Left forelimb (tissue), 1 donor: ENCODE measurements at places on chromosomes 2 and 18.

DNA sequence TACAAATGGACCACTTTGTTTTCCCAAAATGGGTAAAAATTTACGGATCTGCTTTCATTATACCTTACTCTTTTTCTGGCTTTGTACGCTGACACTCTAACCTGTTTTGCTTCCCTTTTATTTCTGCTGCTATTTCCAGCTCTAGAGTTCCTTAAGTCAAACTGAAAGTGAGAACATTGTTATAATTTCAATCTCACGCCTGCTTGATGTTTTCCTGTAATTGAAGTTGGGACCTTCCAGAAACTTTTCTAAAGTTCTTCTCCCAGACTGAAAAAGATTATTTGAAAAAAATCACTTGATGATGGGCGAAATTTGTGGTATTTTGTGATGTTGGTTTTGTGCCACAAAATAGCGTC, 1.8 kb downstream of the GLS start:
- DNase-seq, result no peak

GRCh38 chr2:231926761-231927565, 767 bp upstream of the NPPC start:
- no peak for DNase-seq

DNA sequence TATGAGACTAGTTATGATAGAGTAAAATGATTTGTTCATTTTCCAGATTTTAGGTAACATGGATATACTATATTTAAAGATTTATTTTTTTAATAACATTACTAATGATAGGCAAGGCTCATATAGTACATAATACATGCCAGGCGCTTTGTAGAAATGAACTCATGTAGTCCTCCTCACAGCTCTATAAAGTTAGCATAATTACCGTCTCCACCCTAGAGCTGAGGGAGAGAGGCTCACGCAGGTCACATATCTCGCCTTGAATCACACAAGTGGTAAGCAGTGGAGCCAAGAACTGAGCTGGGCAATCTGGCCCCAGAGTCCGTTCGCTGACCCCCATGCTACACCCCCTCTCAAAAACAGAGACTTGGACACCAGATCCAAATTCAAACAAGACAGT, 222.5 kb downstream of the FAM210A start:
- no peak for DNase-seq

DNA sequence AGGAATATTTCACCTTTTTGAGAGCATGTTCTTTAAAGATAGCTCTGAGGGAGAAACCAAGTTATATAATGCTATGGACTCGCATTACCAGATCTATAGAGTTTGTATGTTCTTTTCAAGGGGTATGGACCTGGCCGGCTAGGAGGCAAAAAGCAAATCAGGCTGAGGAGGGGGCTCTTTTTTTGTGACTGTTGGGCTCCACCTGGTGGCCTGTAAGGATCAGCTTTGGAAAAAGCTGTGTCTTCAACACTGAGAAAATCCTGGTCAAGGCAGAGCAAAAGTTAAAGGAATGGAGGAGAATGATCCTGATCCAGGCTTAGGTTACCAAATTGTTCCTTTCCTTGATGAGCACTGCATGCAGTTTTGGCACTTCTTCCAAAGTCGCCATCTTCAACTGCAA, 180.5 kb downstream of the DIS3L2 start:
- no peak for DNase-seq

DNA sequence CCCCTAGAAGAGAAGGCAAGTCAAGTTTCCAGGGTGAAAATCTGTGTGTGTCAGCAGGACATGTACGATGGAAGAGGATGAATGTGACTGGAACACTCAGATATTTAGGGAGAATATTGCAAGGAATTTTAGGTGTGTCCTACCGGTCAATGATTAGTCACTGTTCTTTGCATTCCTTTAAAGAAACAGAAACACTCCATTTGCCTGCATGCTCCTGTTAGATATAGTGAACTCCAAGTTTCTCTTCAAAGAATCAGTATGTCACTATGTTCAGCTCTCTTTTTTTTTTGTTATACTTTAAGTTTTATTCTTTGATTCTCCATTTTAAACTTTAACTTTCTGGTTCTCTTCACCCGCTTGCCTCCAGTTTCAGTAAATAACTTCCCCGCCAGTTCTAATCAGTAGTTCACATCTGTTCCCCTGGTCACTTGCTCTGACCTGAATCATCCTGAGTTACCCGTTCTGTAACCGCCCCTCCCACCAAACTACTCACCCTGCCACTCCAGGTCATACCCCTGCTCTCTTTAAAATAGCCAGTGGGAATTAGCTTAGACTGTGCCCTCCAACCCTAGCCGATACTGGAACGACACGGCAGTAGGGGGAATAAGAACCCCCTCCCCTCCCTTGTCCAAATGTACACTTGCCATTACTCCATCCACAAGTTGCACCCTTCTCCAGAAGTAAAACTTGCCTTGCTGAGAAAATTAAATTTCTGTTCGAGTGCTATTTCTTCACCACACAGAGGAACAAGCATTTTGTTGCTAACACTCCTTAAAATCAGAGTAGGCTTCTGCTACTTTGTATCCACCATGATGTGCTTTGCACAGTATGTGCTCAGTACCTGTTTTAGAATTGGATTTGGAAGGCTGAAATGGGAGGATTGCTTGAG, 268.4 kb downstream of the METTL4 start:
- DNase-seq, result no peak

DNA sequence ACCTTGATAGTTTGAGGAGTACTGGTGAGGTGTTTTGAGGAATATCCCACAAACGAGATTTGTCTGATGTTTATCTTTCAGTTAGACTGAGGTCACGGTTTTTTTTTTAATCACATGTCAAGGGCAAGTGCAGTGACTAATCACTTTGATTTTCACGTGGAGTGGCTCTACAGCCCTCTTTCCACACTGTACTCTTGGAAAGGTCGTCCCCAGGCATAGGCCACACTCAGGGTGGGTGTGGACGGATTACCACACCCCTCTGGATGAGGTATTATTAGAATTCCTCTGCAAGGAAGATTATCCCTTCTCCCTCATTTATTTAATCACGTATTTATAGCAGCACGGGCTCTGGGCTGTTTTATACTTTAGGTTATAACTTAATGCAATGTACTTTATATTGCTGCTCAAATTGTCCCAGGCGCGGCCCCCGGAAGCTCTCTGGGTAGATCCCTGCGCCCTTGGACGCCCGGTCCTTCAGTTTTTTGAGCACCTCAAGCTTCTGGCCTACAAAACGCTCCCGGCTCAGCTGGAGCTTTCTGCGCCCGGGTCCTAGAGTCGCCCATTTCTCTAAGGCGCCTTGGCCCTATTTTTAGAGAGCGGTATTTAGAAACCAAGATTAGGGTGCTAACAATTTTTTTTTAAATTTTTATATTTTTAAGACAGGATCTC, 515 bp upstream of the PLEKHB2 start:
- no peak for DNase-seq

DNA sequence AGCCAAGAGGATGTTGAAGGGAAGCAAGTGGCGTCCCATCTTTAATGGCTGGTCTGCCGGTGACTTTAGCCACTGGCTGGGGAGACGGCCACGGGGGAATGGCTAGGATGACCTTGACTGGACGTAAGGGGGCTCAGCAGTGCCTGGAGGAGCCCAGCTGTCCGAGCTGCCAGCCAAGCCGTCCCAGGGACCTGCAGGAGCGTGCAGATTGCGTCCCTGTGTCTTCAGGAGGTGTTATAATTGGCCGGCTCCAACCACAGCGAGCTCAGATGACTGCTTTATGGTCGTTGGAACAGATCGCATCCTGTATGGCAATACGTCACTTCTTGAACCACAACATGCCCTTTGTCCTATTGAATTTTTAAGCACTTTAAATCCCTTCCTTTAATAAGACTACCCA, 204.6 kb downstream of the EIPR1 start:
- DNase-seq, result no peak

- no peak for DNase-seq
Observed at GRCh38 chr2:234258562-234259141, 208.2 kb downstream of the SPP2 start.

GRCh38 chr2:26588576-26588975, 52.6 kb downstream of the CIB4 start:
- peak; percentile 23 for DNase-seq

- DNase-seq, result no peak
Observed at GRCh38 chr2:212477571-212477970, 61.0 kb downstream of the ERBB4 start.

- DNase-seq, result peak; percentile 83
Observed at GRCh38 chr2:86223140-86223926, 24.1 kb downstream of the MRPL35 start.

GRCh38 chr2:9285385-9285920, 78.8 kb downstream of the ASAP2 start:
- DNase-seq, result no peak

DNA sequence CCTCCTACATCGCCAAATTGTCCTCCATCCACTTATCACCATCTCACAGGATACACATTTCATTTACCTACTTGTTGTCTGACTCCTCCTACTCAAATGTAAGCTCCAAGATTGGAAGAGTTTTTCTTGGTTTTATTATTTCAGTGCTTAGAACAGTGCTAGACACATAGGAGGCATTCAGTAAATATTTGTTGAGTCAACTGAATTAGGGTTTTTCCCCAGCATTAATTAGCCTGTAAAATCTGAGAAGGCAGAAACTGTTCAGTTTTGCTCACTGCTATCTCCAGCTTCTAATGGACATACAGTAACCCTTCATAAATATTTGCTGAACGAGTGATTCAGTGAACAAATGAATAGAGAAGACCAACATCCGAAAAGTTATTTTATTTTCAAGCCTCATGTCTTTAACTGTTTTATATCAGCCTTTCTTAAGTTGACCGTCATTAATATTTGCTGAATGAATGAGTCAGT, 800 bp downstream of the TTC21B start:
- no peak for DNase-seq

- DNase-seq, result peak; percentile 58
Observed at GRCh38 chr2:42053791-42054701, 6.2 kb downstream of the PKDCC start.

DNA sequence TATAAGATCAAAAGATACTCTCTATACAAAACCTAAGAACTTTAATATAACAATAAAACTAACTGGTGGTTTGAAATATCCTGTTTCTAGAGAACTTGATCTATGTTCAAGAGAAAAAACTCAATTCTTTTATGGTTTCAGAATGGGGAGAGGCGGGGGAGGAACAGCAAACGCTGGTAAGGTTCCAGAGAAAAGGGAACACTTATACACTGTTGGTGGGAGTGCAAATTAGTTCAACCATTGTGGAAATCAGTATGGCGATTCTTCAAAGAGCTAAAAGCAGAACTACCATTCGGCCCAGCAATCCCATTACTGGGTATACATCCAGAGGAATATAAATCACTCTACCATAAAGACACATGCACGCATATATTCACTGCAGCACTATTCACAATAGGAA, 17.2 kb downstream of the FAM98A start:
- no peak for DNase-seq

DNA sequence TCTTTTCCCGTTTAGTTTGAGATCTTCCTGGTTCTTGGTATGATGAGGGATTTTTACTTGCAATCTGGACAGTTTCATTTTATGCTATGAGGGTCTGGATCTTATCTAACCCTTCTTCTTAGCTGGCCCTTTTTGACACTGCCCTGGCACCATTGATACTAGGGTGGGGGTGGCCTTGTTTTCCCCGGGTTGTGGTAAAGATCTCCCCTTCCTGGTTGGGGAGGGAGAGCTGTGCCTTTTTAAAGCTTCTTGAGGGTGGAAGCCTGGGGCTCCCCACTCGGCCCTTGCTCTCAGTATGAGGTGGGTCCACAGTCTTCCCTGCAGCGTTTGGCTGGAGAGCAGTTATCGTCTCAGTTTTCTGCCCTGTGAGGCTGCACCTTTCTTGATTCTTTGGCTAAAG, 66.1 kb downstream of the ASB1 start:
- no peak for DNase-seq

DNA sequence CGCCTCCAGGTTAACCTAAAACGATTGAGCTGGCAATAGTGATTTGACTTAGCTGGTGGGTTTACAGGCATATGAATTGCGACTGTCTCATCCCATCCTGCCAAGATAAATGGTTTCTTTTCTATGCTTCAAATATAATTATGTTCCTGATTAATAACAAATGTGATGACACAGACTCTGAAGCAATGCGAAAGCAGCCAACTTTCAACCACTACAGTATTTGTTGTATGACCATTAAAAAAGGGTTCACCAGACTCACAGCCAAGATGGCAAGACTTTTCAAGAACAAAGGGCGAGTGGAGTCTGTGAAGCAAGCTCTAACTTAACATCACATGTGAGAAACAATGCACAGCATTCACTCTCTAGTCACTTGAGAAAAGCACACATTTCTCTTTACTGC, 186.6 kb downstream of the PID1 start:
- no peak for DNase-seq

DNA sequence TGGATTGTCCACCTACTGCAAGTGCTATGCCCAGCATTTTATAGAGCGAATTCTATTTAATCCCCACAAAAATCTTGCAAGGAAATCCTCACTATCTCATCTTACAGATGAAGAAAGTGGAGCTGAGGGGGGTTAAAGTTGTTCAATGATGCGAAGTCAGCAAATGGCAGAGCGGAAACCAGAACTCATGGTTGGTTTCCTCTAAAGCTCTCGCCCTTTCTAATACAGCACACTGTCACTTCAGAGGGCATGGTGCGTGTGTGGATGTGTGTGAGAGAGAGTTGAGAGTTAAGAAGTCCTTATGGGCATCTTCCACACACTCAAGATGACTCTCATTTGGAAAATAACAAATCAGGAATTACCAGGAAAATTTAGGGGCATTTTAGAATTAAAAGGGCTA, 78.4 kb downstream of the TGFA start:
- DNase-seq, result no peak

GRCh38 chr2:36672199-36672598, 24.3 kb upstream of the VIT start:
- DNase-seq, result no peak

GRCh38 chr2:159553727-159554126, 62.6 kb downstream of the BAZ2B start:
- no peak for DNase-seq

GRCh38 chr2:217929272-217929671, 73.5 kb downstream of the TNS1 start:
- no peak for DNase-seq

- no peak for DNase-seq
Observed at GRCh38 chr2:112811841-112812306, 24.7 kb downstream of the IL1B start.

- no peak for DNase-seq
Observed at GRCh38 chr2:236511266-236511665, 58.4 kb upstream of the ACKR3 start.

- DNase-seq, result no peak
Observed at GRCh38 chr18:75868031-75868430, 440.5 kb upstream of the SMIM21 start.

GRCh38 chr2:172726172-172726735, 9.4 kb upstream of the RAPGEF4 start:
- no peak for DNase-seq
